ENCODE measurements at places on chromosomes 6 and 20.

DNA sequence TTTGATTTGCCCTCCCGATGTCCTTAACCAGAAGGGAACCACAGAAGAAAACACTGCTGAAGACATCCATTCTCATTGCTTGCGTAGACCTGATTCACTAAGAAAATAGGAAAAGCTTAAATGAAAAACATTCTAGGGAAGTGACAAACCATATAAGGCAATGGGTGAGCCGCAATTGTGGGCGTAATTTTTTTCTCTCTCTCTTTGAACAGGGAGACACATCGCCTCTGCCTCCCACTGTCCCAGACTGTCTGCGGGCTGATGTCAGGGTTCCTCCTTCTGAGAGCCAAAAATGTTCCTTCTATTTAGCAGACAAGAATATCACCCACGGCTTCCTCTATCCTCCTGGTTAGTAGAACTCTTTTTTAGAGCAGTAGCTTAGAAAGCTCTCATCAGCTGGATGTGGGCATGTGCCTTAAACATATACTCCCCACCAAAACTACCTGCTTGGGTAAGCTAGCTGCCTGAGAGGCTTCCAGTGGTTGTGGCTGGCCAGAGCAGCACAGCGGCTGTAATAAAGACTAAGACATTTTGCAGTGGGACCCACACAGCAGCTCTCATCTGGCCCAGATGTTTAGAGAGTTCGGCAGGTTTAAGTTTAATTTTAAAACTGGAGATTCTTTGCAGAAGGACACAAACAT, 22.7 kb upstream of the CTAGE9 start:
- DNase-seq: peak; percentile 52

- no peak for DNase-seq
These were observed 39.0 kb downstream of the MYT1 start for GRCh38 chr20:64203037-64203777.

DNA sequence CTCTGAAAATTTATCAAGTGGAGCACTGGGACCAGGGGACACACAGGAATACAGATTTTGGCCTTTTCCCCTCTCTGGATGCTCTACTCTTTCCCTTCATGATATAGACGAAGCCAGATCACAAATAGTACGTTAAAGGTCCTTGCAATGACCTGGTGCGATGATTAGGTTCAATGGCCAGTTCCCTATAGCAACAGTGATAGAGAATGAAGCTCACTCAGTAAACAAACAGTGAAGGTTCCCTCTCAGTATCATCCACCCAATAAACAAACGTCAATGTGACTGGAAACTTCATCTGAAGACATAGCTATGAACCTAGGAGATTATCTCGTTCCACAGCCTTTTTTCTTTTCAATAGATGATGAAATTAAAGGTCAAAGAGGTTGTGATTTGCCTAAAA, 596.2 kb downstream of the KIF16B start:
- no peak for DNase-seq

GRCh38 chr20:24937579-24937978, 11.5 kb upstream of the CST7 start:
- DNase-seq: no peak

GRCh38 chr20:45470937-45471336, 1.4 kb downstream of the WFDC2 start:
- DNase-seq: no peak

DNA sequence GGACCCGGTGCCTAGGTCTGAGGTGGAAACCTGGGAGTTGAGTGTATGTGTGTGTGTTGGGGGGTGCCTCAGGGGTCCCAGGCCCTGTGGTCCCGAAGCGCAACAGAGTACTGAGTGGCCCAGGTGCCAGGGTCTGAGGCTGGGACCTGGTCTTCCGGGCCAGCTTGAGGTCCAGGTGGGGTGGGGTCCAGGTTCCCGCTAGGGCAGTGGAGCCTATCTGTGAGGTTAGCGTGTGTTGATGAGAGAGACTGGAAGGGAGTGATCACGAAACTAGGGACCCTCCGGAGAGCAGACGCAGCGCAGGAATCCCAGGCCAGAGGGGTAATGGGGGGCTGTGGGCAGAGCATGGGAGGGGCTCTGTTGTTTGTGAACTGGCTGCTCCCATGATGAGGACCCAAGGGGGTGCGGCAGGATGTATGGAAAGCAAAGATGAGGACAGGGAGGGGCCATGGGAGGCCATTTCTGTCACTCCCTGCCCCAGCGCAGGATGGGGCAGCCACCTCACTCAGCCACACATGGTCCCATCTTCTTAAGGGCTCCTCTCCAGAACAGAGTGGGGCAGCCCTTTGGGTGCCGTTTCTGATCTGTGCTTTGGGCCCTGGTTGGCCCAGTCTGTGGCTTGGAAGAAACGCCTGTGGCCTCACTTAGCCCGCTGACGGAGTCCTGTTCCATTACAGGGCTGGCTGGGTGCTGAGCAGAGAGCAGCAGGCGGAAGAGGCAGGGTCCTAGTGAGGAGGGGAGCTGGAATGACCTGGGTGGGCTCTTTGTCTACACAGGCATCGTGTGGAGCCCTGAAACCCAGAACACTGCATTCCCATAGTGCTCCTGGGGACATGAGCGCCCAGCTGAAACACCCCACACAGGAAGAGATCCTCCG, 872 bp downstream of the HSPA12B start:
- DNase-seq: no peak

DNA sequence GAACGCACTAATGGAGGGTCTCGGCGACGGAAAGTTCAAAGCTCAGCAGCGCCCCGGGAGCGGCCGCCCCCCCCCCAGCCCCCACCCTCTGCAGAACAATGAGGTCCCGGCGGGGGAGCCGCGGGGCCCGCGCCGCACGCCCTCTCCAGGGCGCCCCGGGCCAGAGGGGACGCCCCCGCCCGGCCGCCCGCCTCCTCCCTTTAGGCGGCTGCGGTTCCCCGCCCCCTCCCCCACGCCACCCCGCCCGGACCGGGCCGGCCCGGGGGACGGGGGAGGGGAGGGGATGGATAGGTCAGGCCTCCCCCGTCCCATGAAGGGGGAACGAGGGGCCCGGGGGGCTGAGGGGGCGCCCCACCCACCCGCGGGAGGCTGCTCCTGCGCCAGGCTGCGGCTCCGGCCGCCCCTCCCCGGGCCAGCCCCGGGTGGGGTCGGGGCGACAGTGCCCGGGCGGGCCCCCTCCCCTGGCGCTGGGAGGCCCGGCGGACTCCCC, 1.5 kb downstream of the NOL4L start:
- DNase-seq: no peak

GRCh38 chr6:53750052-53750650, 44.7 kb upstream of the LRRC1 start:
- no peak for DNase-seq

DNA sequence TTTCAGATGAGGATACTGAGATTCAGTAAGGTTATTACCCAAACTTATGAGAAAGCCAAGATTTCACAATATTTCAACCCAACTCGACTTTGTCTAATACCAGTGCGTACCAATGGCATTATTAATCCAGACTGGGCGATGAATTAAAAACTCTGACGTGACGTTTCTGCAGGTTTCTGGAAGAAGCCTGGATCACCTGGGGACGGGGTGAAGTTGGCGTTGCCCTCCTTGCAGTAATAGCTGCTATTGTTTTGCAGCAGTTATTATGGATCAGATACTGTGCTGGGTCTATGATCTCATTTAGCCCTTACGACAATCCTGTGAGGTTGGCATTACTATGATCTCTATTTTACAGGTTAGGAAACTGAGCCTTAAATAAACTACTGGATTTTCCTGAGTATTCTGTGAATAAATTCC, 569 bp upstream of the CDC5L start:
- peak; percentile 28 for DNase-seq

DNA sequence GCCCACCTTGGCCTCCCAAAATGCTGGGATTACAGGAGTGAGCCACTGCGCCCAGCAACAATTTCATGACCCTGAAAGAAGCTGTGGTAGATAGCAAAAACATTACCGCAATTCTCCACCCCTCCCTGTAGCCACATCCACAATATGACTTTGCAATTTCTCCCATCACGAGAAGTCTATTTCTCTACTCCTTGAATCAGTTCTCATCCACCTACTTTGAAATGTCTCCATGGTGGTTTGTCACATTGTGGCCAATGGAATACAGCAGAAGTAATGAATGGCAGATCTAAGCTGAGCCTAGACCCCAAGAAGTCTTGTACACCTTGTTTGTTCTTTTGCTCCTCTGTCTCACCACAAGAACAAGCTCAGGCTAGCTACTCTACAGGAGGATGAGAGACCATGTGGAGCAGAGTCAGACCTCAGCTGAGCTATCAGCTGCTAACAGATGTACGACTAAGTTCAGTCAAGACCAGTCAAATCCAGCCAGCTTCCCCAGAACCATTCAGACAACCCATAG, 6.3 kb downstream of the OXT start:
- DNase-seq: no peak

GRCh38 chr6:129329678-129330077, 380.3 kb downstream of the ARHGAP18 start:
- DNase-seq: no peak

- no peak for DNase-seq
These were observed 47.5 kb downstream of the EYA4 start for GRCh38 chr6:133288662-133289061.

- no peak for DNase-seq
These were observed 319.6 kb upstream of the QKI start for GRCh38 chr6:163094881-163095280.

DNA sequence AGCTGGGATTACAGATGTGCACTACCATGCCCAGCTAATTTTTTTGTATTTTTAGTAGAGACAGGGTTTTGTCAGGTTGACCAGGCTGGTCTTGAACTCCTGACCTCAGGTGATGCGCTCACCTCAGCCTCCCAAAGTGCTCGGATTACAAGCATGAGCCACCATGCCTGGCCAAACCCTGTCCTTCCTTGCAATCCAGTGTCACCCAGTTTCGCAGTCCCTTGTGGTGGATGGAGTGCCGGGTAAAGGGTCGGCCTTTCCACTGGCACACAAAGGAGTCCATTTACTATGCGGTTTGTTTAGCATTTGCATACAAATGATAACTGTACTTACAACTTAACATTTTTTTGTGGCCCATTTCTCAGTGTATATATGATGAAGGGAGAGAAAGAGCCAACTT, 99.3 kb upstream of the TIAM2 start:
- DNase-seq: no peak

DNA sequence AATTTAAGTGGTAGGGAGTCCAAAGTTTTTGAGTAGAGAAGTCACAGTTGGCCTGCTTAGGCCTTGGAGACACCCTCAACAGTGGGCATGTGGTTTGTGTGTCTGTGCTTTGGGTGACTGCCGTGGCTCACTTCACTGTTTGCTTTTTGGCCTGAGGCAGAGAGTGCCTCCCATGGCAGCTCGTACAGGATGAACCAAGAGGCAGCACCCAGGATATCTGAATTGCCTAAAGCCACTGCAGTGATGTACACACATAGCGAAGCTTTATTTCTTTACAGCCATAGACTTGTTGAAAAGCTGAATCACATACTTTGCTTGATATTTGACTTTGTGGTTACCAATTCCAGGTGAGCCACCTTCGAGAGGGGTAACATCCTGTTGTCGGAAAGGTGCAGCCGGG, 21.6 kb downstream of the RREB1 start:
- DNase-seq: no peak

DNA sequence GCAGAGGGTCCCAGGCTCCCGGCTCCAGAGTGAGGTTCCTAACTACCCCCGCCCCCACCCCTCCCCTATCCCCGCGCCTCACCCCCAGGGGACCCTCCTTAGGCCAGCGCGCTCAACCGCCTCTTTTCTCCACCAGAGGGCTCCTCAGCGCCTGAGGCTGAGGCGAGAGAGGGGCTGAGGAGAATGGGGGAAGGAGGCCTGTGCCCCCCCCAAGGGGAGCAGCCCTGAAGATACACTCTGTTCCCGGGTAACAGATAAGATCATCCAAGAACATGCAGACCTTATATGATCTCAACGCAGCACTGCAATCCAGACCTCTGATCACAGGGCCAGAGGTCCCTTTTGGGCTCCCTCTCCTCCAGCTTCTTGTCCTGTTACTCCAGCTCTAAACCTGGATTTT, 43.3 kb upstream of the MRPS10 start:
- DNase-seq: no peak

GRCh38 chr6:2623295-2623694, 127.4 kb downstream of the MYLK4 start:
- no peak for DNase-seq

GRCh38 chr6:90472716-90473115, 114.2 kb downstream of the MAP3K7 start:
- no peak for DNase-seq

- DNase-seq: no peak
These were observed 8.3 kb downstream of the SIGLEC1 start for GRCh38 chr20:3704087-3704486.

GRCh38 chr6:21193790-21194475, 399.6 kb upstream of the SOX4 start:
- DNase-seq: peak; percentile 32

- DNase-seq: no peak
These were observed 85.0 kb upstream of the CCDC28A start for GRCh38 chr6:138688580-138688979.

DNA sequence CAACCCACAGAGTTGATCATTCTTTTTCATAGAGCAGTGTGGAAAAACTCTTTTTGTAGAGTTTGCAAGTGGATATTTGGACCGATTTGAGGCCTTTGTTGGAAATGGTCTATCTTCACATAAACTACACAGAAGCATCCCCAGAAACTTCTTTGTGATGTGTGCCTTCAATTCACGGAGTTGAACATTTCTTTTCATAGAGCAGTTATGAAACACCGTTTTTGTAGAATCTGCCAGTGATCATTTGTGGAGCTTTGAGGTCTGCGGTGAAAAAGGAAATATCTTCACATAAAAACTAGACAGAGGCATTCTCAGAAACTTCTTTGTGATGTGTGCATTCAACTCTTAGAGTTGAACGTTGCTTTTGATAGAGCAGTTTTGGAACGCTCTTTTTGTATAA, 618.4 kb upstream of the ZNF337 start:
- no peak for DNase-seq

- no peak for DNase-seq
These were observed 46.3 kb downstream of the TULP4 start for GRCh38 chr6:158358450-158359077.

GRCh38 chr6:89007209-89008000, 44.0 kb upstream of the RNGTT start:
- DNase-seq: peak; percentile 23

DNA sequence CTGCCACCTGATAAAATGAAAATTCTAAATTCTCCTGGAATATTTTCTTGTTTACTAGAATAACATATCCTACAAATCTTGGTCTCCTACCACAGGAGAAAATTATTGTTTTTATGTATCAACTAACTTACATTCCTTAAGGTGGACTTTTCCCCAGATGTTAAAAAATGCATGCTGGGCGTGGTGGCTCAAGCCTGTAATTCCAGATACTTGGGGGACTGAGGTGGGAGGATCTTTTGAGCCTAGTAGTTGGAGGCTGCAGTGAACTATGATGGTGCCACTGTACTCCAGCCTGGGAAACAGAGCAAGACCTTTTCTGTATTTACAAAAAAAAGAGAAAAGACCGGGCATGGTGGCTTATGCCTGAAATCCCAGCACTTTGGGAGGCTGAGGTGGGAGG, 27.9 kb upstream of the TFAP2C start:
- DNase-seq: no peak

- peak; percentile 95 for DNase-seq
These were observed at the start of gene HDAC2 for GRCh38 chr6:113970805-113971676. Gene HDAC2, minus strand, starts transcription at chr6:113971148. Its CDS starts 240 bp downstream, at chr6:113970908.

DNA sequence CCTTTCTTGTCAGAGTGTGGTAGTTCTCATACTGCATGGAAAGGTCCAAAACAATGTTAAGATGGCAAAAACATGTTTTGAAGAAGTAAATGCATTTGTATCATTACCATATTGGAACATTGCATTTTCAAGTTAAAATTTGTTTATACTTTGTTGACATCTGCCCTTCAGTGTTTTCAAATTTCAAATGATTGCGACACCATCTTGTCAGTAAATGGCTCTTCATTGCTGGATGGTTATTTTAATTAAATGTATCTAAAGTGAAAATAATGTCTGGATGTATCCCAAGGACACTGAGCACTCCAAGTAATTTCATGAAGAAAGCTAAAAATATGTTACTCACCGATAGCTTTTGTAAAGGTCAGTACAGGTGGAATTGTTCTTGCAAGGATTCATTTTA, 761.6 kb downstream of the EYS start:
- no peak for DNase-seq

Data from MV-4-11 (cell line).